SK-N-MC (cell line): ENCODE measurements at places on chromosomes 11 and 22.

- DNase-seq = no peak
Measured at GRCh38 chr11:126327281-126328000, 23.6 kb downstream of the DCPS start.

DNA sequence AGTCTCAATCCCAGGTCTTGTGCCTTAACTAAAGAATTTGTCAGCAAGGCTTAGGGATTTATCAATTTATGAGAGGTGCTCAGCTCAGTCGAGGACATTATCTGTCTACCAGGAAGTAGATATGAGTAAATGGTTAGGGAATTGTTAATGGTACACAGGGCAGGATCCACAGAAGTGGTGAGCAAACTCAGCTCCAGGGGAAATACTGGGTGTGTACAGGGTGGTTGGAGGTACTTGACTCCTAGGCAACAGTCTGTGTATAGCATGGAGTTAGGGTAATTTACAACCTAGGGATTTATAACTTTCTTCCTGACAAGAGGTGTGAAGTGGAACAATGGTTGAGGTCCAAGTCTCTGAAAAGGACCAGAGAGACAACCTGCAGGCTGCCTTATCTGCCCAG, 123.4 kb upstream of the OR9Q1 start:
- no peak for DNase-seq

DNA sequence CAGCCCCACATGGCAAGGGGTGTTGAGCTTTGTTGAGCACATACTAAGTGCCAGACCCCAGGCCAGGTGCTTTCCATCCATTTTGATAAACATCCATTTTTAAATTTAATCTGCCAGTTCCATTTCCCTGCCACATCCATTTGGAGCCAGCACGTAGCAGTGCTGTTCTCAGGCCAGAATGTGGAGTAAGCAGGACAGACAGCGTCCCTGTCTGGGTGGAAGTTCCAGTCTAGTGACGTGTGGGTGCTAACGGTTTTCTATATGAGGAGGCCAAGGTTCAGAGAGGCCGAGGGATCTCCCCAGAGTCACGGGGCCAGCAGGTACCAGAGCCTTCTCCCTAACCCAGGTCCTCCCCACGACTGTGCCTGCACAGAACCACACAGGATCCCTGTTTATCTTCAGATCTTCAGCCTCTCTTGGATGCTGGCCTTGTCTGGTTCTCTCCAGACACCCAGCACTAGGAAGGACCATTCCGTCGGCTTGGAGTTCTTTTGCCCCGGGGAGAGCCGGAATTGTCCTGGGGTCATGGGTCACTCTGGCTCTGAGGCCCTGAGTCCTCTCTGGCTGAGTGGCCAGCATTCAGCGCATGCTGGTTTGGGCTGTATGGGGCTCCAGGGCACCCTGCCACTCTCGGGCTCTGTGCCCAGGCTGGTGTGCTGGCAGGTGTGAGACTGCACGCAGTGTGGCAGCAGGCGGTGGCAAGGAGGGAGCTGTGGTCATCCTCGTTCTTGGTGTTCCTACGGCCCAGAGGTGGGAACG, 63.6 kb upstream of the PPARA start:
- no peak for DNase-seq

- DNase-seq = no peak
Measured at GRCh38 chr11:20563866-20564265, 35.5 kb upstream of the SLC6A5 start.

DNA sequence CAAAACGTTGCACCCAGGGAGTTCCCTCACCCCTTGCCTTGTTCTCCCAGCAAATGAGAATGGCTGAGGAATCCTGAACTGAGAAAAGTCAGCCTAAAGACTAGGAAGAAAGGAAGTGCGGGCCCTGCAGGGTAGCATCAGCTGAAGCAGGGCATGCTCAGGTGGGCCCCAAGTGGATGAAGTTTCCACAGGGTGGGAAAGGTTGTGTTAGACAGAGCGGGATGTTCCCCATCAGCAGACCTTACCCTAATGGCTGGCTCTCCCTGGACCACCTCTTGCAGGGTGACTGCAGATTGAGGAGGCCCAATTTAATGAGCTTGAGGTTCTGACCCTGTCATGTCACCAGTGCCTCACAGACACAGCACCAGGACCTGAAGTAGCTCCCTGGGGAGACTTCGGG, 81.5 kb upstream of the MYOD1 start:
- DNase-seq = no peak

- no peak for DNase-seq
Measured at GRCh38 chr11:129828301-129828836, 12.7 kb downstream of the TMEM45B start.

- no peak for DNase-seq
Measured at GRCh38 chr22:23859201-23859600, 1.5 kb downstream of the SLC2A11 start.

- DNase-seq = no peak
Measured at GRCh38 chr22:29449296-29449875, 11.0 kb downstream of the RFPL1 start.

GRCh38 chr11:34184505-34185015, 79.1 kb downstream of the NAT10 start:
- no peak for DNase-seq

- DNase-seq = peak; percentile 18
Measured at GRCh38 chr11:98227278-98227677, 793.5 kb upstream of the CNTN5 start.

GRCh38 chr11:109794501-109794900, 298.7 kb upstream of the ZC3H12C start:
- DNase-seq = no peak

DNA sequence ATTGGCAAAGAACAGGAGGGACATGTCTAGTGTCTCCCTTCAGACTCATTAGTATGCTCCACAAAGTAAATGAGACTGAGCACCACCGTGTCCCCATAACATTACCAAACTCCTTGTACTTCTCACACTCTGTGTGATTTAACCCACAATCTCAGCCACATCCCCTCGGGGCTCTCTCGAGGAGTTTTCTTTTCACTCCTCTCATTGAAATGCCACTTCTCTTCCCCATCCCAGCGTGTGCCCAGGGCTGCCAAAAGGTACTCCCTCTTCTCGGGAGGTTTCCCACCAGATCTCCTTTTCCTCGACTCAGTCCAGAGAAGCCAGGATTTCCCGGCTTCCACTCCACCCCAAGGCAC, 1.1 kb downstream of the RBFOX2 start:
- DNase-seq = no peak

DNA sequence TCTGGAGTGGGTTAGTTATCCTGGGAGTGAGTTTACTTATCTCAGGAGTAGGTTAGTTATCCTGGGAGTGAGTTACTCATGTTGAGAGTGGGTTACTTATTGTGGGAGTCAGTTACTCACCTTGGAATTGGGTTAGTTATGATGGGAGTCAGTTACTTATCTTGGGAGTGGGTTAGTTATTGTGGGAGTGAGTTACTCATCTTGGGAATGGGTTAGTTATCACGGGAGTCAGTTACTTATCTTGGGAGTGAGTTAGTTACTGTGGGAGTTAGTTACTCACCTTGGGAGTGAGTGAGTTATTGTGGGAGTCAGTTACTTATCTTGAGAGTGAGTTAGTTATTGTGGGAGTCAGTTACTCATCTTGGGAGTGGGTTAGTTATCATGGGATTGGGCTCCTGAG, 49.6 kb upstream of the B3GAT1 start:
- DNase-seq = no peak

- peak; percentile 12 for DNase-seq
Measured at GRCh38 chr11:85595285-85595884, 31.8 kb downstream of the DLG2 start.

DNA sequence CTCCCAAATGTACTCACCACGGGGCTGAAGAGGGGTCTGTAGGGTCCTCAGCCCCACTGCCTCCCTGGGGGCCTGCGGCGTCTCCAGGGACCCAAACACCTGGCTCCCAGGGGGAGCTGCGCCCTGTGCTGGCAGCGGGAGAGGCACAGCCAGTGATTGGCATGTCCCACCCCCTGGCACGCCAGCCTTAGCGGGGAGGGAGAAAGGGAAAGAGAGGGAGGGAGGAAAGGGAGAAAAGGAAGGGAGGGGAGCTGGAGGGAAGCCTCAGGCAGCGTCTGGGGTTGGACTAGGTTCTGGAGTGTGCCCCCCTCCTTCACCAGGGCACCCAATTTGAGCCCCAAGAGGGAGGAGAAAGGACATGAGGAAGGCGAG, at the start of gene CHRM1:
TSS of gene CHRM1 (minus strand) at position 163 of the 372 bp plus-strand sequence. CDS start 10,263 bp downstream, outside the sequence.
- DNase-seq = no peak

GRCh38 chr11:116888024-116888423, 50.6 kb upstream of the APOA1 start:
- DNase-seq = no peak

- no peak for DNase-seq
Measured at GRCh38 chr11:16727806-16728205, 10.6 kb upstream of the C11orf58 start.

DNA sequence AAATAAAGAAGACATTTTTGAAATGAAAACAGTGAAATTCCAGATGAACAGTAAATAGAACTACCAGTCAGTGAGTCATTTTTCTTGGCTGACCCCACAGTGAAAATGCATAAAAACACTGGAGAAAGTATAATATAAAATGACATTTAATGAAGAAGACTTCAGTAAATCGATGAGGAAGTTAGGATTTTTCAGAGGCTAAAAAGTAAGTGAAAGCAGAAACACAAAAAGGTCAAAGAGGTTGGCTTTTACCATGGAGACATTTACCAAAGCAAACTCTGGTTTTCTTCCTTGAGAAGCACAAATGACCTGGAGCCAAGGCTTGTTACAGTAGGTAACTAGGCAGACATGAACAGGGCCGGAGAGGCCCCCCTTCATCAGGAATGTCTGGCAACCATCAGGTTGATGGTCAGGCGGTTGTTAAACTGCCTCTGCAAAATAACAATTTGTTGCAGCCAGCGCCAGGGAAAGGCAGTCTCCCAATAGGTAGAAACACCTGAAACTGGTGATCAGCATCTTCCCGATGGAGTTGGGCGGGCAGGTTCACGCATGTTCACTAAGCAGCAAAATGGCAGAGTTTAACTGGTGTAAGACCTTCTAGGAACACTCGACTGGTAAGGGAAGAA, 16.7 kb upstream of the TMEM123 start:
- DNase-seq = no peak

DNA sequence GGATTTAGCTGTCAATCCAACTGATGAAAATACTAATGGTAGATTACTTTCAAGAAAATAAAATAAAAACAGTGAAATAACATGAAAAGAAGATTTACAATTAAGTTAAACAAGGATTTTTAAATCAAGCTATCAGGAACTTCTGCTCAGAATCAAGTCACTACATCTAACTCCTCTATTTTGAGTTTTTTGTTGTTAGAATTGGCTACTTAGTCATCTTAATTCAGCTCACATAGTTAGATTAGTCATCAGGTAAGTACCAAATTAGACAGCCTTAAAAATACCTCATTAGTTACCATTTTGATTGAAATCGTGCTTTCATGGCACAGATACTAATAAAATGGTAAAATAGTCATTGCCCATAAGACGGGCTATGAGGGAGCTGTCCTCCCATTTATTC, 35.8 kb downstream of the BTG4 start:
- DNase-seq = no peak

GRCh38 chr11:115769891-115770290, 265.7 kb upstream of the CADM1 start:
- DNase-seq = no peak

DNA sequence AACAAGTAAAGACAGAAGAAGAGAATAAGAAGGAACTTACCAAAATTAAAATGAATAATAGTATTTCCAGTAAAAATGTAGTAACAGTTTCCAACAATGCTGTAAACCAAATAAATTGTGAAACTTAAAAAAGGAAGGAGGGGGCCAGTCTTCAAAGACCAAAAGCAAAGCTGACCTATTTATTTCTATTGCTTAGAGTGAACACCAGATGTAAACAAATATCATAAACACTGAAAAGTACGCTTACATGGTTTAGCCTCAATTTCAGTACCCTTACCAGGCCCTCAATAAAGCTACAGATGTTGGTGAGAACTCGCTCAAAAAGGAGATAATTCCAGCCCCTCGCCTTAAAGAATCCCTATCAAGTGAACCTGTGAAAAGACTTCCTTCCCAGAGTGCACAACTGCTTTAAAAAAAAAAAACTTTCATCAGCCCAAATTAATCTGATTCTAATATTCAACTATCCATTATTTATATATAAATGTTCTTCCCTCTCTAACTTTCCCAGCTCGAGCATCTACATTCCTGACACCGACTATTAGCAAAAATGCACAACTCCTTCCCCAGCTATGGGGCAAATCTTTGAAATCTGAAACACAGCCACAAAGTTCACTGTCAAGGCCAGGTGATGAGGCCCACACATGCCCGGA, 2.4 kb downstream of the PHF21A start:
- no peak for DNase-seq

DNA sequence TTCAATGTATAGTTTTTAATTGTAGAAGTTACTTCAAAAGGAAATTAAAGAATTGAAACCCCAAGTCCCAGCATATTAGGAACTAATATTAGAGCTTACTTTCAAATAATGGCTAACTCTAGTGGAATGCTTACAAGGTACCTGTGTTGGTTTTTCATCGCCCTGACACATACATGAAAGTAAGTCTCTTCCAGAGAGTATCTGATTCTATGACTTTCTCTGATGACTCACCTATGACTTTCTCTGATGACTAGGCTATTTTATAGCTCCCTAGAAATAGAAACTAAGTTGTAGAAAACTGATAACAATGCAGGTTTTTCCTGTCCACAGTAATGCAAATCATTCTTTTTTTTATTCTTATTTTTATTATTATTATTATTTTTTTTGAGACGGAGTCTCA, 33.6 kb upstream of the MMP7 start:
- DNase-seq = no peak

- no peak for DNase-seq
Measured at GRCh38 chr11:103923451-103923931, 112.9 kb upstream of the DDI1 start.

- DNase-seq = no peak
Measured at GRCh38 chr11:64132191-64132771, 33.6 kb downstream of the MACROD1 start.

DNA sequence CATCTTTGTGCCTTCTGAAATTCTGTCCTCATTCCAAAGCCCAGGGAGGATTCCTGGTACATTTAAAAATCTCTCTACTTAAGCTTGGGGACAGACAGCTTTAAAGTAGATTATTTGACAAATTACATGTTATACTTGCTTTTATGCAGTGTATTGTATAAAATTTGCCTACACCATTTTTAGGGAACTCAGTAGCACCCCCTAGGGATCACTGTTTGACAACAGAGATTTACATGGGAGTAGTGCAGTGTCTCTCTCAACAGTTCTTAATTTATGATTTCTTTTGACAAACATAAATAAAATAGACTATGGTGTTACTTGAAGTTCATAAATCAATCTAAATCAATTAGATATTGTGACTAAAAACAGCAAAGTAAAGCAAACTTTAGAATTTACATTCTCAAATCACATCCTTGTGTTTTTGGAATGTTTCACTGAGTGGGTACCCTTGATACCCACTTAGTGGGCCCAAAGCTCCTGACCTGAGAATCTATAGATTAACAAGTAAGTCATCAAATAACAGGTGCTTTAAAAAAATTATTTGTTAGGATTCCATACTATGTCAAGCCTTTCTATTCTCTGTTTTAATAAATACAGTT, 428.8 kb downstream of the DYNC2H1 start:
- DNase-seq = peak; percentile 10

DNA sequence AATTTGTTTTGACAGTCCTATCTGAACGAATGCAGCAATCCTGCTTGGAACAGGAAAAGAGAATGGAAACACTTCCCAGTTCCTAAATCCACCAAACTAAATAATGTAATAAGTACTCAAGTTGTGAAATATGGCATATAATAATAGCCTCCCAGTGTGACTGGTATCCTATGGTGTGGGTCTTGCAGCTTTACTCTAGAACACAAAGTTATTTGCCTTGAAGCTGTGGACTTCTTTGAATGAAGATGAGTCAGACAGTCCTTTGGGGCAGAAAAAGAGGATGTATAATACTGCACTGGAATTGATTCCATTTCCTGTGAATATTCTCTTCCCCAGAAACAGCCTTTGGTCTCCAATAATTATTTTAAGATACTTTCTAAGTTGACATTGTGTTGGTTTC, 887.0 kb downstream of the KCNA4 start:
- no peak for DNase-seq

GRCh38 chr11:64372802-64373597, 14.0 kb downstream of the RPS6KA4 start:
- DNase-seq = no peak
